Motor neuron (in vitro differentiated cells): ENCODE measurements at places on chromosomes 2 and 18.
A peak's percentile ranks its signal among the peaks of the same experiment; 100 is the strongest.

DNA sequence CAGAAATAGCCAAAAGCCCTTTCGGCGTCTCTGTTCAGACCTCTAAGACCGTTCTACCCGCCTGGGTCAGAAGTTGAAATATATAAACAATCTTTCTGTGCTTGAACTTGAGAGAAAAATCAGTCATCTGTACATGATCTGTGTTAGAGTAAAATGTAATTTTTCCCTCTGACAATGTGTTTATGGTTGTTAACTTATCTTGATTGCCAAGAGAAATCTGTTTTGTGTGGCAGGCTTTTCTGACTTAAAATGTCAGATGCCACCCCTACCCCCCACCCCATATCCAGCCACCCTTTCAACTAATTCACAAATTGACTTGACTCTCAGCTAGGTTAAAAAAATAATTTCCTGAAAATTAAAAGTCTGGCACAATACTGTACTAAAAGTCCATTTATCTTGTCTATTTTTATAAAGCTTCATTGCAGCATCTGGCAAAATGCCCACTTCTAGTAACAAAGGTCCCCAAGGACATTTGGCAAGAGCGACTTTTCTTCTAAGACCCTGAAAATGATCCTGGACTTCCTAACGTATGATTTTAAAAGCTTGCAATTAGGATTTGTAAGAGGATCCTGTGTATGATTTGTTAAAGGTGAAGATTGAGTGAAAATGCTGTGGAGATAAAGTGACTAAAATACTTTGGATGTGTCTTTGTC lies 304.2 kb downstream of the EPHA4 start:
- no peak for ATAC-seq

DNA sequence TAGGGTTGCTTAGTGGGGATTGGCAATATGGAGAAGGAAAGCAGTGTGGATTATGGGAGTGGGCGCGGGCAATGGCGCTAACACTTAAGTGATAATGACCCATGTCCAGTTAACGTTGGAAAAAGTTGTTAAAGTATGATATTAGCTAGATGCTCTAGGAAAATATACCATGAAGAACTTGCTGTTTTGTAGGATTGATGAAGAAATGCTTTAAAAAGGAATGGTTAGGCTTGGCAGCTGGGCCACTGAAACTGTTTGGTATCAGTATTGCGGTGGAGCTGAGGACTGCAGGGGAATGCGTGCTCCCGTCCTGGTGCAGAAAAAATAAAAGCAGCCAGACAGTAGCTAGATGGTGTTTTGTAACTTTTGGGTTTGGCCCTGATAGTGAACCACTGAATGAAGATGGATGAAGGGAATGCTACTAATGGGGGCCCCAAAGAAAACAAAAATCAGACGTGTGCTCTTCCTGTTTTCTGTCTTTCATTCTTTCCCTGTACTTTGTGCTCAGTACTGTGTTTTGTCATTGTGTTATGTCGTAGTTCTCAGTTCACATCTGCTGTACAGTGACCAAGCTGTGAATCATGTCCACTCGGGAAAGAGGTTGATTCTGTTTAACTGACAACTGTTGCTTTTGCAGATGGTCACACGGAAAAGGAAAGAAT lies 999 bp downstream of the INSIG2 start:
- ATAC-seq: peak; percentile 46

- no peak for ATAC-seq
These were observed 59.7 kb upstream of the PMAIP1 start for GRCh38 chr18:59839931-59840685.

DNA sequence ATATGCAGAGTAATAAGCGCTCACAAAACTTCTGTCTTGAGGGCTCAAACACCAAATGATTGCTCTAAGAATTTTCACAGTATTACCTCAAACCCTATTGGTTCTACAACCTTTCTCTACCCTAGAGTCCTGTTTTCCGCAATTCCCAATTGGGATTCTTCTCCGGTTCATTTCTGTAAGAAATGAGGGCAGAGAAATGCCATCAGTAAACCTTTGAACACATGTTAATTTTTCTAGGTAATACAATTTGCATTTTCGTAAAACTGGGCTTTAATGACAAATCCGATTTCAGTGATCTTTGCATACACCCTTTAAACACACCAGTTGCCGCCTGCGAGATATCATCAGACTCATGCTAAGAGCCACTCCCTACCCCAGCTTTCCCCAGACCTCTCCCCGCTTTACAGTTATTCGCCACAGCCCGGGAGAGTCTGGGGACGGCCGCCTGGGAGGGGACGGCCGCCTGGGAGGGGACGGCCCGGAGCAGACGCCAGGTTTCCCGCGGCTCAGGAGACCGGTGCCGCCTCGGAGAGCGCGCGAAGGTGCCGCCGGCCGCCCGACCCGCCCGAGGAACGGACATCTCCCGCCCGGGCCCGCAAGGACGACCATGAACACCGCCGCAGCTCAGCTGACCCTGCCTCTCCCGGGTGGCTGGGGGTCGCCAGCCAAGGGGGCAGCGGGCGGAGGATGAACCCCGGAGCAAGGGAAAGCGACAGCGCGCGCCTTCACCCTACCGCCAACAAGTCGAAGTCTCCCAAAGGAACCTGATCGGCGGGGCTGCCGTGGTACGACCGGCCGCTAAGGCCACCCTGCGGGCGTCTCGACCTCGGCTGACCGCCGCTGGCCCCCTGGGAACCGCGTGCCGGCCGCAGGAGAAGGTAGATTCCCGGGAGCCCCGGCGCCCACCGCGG lies 463 bp downstream of the SMC6 start:
- peak; percentile 65 for ATAC-seq

- no peak for ATAC-seq
These were observed 36.7 kb downstream of the VIT start for GRCh38 chr2:36733215-36733614.

DNA sequence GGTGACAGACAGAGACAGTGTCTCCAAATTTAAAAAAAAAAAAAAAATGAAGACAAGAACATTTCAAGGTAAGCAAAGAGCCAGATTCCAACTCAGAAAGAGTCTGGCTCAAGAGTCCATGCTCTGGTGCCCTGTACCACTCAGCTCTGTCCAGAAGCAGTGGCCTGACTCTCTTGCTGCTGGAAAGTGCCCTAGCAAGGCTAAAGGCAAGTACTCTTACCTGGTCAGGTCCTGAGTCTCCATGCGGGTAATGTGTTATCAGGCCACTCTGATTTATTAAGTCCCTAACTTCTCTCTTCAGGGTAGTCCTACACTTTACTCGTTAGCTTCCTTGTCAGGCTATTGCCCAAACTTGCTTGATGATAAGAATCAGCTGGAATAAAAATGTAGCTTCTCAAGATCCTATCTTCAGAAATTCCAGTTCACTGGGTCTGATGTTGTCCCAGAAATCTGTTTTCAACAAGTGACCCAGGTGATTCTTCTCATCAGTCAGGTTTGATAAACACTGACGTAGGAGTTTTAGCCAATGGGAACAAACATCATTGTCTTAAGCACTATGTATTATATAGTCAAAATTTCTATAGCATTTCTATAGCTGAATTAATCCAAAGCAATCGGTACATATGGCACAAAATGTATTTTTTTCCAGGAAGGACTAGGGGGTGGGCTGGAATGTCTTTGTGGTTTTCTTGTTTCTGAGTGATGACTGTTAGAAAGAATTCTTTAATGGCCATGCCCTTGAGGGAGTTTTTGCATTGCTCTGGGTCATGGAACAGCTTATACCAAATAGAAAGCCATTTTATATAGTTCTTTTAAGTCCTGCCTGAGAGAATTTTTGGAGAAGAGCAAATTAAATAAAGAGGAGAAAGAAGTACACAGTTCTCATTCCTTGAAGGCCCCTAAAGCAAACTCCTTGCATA lies 139.9 kb upstream of the DNMT3A start:
- ATAC-seq: no peak

- ATAC-seq: no peak
These were observed 110.4 kb downstream of the MAP2 start for GRCh38 chr2:209534228-209534627.

GRCh38 chr2:227614246-227614645 lies 394 bp downstream of the SCYGR3 start:
- ATAC-seq: no peak

- no peak for ATAC-seq
These were observed 403.2 kb downstream of the THSD7B start for GRCh38 chr2:137168552-137168951.

- ATAC-seq: no peak
These were observed 14.6 kb downstream of the SFT2D3 start for GRCh38 chr2:127715778-127716449.

DNA sequence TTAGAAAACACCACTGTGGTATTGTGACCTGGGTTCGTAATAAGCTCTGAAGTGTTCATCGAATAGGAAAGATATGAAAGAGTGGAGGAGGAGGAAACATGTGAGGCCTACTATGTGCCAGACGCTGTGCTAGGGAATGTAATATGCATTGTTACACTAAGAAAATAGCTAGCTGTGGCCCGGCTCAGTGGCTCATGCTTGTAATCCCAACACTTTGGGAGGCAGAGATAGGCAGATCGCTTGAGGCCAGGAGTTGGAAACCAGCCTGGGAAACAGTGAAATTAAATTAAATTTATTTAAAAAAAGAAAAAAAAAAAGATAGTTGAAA lies 49.2 kb upstream of the ZNF397 start:
- no peak for ATAC-seq

GRCh38 chr2:100620481-100620880 lies 57.7 kb downstream of the PDCL3 start:
- no peak for ATAC-seq

- no peak for ATAC-seq
These were observed 465.0 kb upstream of the SOX11 start for GRCh38 chr2:5227062-5227699.

DNA sequence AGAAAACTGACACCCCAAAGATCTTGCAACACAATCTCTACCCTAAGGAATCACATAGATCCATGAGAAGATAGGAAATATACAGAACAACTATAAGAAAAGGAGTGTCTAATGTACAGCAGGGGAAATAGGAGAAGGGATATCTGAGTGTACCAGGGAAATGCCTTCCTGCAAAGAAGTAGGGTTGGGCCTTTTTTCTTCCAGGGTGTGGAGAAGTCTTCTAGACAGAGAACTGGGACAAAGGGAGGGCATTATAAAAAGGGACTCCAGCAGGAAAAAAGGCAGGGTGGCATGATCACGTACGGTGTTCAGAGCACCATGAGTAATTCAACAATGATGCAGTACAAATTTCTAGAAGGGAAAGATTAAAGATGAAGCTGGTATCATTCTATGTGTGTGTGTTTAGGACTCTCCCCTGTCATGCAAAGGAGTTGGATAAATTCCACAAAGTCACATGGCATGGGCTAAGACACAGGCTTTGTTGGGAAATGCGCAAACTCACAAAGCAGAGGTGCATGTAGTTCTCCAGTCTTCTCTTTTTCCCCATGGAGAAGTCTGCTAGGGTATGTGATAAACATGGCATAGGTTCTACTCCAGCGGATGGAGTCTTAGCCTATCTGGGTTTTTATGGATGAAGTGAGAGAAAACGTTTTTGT lies 6.7 kb upstream of the SEC11C start:
- no peak for ATAC-seq

GRCh38 chr2:205748639-205749038 lies 66.3 kb downstream of the NRP2 start:
- peak; percentile 70 for ATAC-seq

DNA sequence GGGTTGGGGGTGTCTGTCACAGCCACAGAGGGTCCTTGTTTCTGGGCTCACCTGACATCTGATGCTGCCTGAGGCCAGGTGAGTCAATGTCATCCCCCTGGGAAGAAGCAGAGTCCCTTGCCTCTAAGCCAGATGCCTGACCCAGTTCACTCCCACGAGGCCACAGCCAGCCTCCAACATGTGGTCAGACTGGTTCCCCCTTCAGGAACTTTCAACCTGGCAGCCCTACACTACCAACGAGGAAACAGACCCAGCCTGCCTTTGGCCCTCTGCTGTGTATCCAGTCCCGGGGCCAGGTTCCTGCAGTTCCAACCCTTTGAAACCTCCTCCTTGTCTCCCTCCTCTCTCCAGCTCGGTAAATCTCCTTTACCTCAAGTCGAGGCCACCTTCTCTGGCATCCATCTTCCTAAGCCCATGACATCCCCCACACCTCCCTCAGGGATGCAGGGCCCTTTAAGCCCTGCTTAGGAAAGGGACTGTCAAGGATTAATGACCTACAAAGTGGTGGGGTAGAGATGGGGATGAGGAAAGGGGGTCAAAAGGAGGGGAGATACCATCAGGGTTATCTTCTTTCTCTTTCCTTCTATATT lies 49.2 kb upstream of the SMAD2 start:
- no peak for ATAC-seq

DNA sequence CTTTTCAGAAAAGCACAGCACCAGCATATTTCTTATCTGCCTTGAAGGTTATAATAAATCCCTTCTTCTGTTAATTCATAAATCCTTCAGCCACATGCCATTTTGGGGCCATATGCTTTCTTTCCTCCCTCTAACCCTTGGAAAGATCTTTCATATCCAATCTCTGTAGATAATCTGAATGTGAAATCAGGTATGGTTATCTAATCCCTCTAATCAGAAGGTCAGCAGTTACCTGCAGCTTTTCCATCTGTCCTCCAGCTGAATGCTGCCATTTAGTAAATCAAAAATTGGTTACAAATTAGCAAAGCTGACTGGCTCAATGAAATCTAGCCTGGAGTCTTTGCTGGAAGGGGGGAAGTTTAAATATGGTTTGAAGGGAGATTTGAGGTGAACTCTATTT lies 230.5 kb downstream of the PIK3C3 start:
- no peak for ATAC-seq

GRCh38 chr2:199433204-199433832 lies 24.4 kb downstream of the SATB2 start:
- ATAC-seq: no peak

DNA sequence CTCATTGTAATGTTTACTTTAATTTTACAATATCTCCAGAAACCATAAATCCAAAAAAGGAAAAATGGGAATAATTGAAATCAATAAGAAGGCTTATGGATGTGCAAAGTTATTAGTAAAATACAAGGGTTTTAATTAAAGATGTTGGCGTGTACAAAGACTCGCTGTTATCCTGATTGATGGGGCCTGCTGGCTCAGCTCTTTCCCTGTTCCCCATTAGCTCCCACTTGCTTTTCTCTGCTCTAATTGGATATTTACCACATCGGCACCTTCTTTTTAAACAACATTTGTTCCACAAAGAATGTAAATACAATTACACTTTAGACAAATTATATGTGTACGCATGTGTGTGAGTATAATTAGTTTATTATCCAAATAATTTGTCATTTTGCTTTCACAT lies 796.6 kb downstream of the ERBB4 start:
- ATAC-seq: no peak
